HS-5 (cell line): ENCODE measurements at places on chromosomes 3 and 15.

DNA sequence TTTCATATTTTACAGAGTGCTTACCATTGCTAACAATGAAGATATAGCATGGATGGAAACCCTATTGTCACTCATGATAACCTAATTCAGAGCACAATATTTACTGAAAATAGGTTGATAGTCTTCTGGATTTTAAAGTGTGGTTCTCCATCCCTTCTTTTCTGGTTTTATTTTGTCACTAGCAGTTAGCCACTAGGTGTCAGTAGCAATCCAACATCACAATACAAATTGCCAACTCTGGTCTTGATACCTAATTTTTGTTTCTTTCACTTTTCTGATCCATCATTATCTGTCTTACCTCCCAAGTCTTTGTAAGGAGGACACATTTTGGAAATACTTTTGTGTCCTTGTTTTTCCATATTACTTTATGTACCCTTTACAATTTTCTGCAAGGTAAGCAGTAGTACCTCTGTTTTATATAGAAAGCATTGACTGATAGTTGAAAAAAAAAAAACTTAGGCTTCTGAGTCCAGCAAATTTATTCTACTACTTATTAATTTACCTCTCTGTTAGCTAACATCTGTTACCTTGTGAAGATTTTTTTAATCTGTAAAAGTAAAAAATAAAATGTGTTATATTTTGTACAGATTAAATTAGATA is 28.3 kb upstream of the CRYBG3 start:
- peak; percentile 20 for DNase-seq

DNA sequence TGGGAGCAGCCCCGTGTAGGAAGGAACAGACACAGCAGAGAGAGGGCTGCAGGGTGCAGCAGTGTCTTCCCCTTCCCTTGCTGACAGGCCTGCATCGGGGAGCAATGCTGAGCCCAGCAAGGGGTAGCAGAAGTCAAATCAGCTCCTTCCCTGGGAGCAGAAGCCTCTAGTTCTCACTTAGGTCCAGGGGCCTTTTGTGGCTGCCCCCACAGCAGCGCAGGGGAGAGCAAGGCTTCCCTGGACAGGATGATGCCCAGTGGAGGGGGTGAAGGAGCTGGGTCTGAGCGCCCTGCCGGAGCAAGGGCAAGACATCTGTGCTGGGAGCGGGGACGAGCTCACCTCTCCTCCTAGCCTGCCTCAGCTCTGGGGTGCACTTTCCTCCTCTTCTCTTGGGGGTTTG is 827 bp downstream of the PLCB2 start:
- no peak for DNase-seq

- no peak for DNase-seq
These were observed 94.8 kb upstream of the RPL32 start for GRCh38 chr3:12935861-12936830.

DNA sequence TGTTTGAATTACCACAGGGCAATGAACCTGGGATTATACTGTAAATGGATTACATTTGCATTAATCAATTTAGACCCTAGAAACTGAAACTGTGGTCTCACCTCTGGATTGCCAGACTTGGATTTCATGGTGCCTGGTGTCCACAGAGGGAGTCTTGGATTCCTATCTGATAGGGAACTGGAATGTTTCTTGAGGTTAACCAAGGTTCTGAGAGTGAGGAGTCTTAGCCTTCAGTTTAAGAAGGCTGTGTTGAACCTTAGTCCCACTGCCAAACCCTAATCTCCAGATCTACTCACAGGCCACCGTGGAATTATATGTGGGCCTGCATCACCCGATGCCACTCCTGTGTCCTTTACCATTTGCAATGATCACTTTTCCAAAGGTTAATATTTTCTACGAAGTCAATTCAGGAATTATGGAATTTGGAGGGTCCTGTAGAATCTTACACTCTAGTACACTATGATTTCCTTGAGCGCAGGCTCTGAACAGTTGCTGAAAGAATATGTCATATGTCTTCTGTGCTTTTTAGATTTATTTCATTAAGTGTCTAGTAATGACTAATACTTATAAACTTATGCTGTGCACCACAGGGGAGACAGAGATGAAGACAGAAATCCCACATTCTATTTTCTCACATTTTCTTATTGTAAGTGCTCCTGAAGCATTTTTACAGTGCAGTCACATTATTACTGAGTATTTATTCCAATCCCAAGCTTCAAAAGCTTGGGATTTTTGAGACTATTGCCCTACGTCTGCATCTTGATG is 87.9 kb downstream of the EFL1 start:
- DNase-seq = no peak

DNA sequence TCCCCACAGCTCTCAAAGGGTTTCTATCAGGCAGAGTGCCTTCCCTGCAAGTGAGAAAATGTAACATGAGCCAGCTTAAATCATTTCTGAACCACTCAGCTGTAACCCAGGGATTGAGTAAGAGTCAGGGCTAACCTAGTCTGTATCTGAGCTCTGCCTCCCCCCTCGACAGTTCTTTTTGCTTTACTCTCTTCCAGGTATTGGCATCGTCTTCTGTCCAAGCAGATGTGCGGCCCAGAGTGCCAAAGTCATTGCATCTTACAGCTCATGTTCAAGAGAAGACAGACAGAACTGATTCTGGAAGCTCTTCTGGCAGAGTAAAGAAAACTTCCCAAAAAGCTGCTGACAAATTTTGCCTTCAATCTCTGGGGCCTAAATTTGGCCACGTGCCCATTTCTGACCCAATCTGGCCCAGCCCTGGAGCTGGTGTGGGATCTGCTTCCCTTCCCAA is 74.8 kb downstream of the ABHD5 start:
- no peak for DNase-seq

- DNase-seq = no peak
These were observed 193.6 kb downstream of the CLSTN2 start for GRCh38 chr3:140128631-140129030.

DNA sequence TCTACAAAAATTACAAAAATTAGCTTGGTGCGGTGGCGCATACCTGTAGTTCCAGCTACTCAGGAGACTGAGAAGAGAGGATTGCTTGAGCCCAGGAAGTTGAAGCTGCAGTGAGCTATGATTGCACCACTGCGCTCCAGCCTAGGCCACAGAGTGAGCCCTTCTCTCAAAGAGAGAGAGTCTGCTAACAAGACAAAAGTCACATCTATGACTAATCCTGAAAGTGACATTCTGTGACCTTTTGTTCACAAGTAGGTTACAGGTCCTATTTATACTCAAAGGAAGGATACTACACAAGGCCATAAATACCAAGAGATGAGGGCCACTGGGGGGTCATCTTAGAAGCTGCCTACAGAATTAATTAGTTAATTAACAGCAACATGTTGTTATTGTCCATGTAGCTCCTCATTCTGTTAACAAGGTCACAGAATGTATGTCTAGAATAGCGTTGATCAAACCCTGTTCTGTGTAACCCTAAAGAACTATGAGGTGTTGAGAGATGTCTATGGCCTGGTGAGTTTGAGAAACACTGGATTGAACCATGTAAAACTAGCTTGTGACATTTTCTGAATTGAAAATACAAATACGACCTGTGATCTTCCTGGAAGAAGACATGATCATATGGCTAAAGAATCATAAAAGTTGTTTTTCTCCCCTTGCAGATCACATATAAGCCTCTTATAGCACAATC is 97.0 kb downstream of the SAMMSON start:
- no peak for DNase-seq

GRCh38 chr15:98896002-98896721 is 111.4 kb downstream of the PGPEP1L start:
- DNase-seq = no peak

- no peak for DNase-seq
These were observed 1.1 kb downstream of the PLXND1 start for GRCh38 chr3:129605203-129605921.

GRCh38 chr15:69395991-69396390 is 18.2 kb upstream of the KIF23 start:
- DNase-seq = no peak

- no peak for DNase-seq
These were observed 292.5 kb upstream of the SATB1 start for GRCh38 chr3:18717598-18717997.

DNA sequence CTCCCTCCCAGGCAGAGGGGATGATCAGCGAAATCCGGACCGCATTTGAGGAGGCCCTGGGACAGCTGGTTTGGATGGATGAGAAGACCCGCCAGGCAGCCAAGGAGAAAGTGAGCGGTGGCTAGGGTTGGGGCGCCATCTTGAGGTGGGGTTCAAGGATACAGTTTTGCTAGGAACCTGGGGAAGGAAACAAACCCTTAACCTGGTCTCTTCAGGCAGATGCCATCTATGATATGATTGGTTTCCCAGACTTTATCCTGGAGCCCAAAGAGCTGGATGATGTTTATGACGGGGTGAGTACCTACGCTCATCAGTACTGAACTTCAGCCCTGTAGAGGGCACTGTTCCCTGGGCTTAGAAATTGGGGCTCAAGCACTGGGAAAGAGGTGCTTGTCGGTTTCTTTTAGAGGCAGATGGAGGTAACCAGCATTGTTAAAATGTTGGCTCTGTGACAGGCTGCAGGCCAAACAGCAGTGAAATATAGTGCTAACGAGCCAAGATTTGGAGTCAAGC is 9.6 kb upstream of the PSMD2 start:
- no peak for DNase-seq

DNA sequence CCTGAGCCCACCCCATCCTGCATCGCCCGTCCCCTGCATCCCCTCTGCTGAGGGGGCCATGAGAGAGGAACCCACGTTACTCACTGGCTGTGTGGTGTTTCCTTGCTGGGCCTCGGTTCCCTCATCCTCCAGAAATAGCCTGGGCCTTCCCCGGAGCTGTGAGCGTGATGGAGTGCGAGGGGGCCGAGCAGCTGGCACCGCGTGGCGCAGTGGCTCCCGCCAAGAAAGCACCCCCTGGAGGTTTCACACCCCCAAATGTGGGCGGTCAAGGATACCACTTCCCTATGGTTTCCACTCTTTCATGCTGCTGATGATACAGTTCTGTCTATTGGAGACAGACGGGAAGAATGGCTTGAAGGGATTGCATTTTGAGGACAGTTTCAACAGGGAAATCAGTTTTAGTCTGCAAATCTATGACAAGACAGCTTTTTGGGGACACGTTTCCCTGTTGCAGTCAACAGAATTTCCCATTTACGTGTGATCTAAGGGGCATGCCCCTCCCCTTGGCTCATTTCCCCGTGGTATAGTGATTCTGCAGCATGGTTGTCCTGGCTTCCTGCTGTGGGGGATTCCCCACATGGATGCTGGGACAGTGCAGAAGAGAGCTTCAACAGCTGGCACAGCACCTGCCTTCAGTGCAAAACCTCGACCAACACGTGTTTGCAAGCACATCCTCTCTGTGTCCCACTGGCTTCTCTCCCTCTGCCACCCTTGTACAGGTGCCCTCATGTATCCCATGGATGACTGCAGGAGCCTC is 377.5 kb downstream of the LRTM1 start:
- DNase-seq = no peak

DNA sequence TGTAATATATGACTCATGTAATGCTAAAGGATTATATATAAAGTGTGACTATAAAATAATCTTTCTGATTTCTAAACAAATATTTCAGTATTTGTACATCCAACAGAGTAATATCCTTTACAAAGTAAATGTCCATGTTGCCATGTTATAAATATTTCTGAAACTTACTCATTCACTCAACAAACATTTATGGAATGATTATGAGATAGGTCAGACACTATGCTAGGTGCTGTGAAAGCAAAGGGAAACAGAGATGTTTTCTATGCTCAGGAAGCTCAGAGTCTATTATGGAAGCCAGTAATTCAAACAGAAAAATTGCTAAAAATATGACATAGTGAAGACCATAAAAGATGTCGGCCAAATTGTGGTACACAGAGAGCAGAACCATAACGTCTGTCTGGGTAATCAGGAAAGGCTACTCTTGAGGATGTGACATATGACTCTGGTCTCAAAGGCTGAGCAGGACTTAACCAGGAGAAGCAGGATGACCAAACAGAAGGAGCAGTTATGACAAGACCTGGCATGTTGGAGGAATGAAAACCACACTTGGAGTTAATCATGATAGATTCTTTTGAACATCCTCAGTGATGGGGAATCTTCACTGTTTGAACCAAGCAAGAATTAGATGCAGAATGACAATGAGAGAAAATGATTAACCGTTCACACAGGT is 39.0 kb upstream of the MYO5C start:
- peak; percentile 58 for DNase-seq

GRCh38 chr3:29083081-29083480 is 197.8 kb upstream of the RBMS3 start:
- no peak for DNase-seq
